ENCODE measurements at places on chromosomes 7 and 10.

GRCh38 chr10:106777841-106778240, 386.7 kb downstream of the SORCS1 start:
- no peak for DNase-seq

DNA sequence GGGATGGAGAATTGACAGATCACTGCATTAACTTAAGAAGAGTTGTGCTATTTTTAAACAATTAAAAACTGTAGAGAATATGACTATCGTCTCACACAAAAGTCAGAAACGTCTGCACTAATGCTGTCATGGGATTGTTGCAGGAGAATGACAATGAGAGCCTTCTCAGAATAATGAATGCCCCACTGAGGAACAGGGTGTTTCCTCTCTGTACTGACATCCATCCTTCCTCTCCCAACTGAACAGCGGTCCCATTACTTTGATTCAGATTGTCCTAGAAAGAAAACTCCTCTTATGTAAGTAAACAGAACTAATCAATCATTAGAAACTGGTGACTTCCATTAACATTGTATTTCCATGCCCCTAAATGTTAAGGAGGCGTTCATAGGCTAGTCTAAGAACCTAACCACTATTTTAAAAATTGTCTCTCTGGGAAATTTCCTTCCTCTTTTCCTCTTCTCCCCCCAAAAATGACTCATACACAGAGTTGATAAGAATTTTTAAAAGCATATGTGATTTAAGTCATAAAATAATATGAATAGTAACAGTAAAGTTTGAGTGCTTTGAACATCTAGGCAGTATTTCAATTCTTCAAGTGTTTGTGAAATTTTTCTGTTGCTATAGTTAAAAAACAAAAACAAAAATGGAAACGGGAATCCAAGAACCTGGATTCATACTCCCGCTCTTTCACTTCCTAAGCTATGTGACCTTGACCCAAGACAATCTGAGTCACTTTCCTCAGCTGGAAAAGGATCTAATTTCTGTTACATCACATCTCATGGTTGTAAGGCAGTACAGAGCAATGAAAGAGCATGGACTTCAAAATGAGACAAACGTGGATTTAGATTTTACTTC, 12.7 kb upstream of the MACC1 start:
- DNase-seq: no peak

DNA sequence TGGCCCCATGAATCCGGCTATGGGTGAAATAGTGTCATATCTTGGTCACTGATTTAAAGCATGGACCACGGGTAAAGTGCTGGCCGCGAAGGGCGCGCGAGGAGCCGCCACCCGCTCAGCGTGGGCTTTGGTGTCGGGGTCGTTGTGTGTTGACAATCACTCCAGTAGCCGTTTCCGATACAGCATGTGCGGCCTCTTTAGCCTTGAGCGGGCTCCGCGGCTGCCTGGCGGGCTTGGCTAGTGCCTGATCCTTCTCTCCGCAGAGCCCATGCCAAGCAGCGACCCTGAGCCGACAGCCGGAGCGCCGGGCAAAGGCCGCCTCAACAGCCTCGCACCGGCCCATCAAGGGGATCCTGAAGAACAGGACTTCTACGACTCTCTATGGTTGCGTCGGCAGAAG, 105.9 kb downstream of the SLC37A3 start:
- DNase-seq: no peak

- no peak for DNase-seq
Measured at GRCh38 chr10:49143249-49143648, 9.4 kb upstream of the FAM170B start.

GRCh38 chr10:5622186-5622960, 44.0 kb downstream of the ASB13 start:
- no peak for DNase-seq

- DNase-seq: no peak
Measured at GRCh38 chr7:142158736-142159496, 47.4 kb downstream of the MGAM2 start.

- no peak for DNase-seq
Measured at GRCh38 chr7:155995183-155995612, 182.9 kb upstream of the SHH start.

DNA sequence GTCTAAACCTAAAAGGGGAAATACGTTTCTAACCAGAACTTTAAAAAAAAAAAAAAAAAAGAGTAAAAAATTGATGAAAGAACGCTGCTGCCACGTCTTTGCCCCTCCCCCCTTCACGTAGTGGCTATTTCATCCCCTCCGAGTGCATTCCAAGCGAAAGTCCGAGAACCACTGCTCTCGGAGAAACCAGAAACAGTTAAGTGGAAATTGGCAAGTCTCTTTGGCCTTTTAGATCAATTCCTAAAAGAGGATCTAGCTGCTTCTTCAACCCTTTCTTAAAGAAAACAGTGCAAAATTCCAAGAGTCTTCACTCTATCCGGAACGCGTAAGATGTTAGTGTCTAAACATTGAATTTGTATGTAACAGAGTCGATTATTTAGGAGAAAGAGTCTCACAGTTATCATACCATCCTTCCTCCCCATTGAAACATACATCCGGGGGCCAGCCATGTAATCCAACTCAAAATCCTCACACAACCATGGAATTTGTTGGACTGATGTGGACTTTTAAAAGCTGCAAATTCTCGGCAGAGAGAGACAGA, 1.1 kb downstream of the P4HA1 start:
- DNase-seq: peak; percentile 22

DNA sequence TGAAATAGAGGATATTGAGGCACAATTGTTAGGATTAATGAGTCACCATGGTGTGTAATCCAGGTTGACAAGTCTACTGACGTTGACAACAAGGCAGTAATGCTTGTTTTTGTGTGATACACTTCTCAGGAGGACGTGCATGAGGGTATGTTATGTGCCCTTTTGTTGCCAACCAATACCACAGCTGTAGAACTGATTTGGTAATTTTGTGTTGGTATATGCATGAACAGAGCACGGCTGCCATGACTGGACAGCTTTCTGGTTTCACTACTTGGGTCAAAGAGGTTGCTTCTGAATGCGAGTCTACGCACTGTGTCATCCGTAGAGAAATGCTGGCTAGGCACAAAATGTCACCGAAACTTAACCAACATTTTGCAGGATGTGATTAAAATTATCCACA, 32.9 kb downstream of the PHTF2 start:
- DNase-seq: no peak

DNA sequence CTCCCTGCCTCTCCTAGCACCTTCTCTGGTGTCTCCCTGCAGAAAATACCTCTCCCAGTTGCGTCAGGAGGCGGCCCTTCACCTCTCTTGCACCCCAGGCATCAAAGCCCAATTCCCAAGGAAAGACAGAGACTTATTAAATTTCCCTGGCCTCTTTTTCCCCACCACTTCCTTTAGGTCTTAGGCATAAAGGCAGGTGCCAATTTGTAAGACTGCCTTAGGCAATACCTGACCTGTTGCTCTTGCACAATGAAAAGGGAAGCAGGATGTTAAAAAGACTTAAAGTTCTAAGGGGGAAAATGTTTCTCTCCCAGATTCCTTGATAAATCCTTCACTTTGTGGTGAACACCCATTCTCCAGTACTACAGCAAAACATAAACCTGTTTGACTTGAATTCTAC, 186.7 kb downstream of the SLC25A13 start:
- DNase-seq: no peak

DNA sequence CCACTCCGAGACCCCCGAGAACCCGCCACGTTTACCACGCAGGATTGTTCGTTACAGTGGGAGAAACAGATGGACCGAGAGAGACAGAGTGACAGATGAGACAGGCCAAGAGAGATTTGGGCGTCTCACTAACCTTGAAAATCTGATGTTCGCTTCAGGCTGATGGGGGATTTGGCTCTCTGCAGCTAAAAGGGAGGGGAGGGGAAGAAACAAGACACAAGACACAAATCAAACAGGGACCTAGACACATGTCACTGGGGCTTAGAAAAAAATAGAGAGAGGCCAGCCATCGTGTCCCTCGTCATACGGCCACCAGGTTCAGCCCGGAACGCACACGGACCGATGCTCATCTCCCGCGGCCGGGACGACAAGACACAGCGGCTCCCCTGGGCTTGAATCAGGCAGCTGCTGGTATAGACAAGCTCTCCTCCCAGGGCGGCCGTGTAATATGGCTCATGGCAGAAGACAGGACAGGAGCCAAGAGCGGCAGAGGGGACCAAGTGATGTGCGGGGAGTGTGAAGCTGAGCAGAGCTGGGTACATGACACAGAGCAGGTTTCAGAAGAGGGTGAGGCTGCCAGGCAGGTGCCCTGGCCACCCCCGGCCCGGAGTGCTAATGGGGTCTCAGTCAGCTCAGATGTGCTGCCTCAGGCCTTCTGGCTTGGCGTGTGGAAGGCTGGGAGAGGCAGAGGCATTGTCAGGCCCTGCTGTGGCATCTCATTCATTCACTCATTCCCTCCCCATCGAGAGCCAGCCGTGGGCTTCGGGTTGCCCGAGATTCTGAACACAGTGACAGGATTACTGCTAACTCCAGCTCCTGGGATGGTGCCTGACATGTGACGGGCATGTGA, 88.5 kb upstream of the GNA12 start:
- no peak for DNase-seq

DNA sequence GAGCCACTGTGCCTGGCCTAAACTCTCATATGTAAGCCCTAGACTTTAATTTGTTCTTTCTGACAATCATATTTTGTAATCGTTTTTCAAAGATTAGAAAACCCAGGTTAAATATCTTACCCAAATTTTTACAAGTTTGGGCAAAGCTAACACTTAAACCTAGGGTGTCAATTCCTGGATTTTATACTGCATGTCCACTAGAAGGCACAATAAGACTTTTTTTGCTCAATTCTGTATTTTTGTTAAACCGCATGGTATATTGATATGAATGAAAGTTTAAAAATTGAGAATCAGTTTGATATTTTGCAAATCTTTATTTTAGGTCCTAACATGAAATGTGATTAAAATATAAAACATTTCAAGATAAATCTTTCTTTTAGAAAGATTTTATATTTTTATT, 29.3 kb downstream of the DYNC2I1 start:
- no peak for DNase-seq

GRCh38 chr7:37417107-37417474, 31.6 kb downstream of the ELMO1 start:
- DNase-seq: no peak

- DNase-seq: peak; percentile 45
Measured at GRCh38 chr10:6239213-6239991, 36.7 kb downstream of the PFKFB3 start.

- no peak for DNase-seq
Measured at GRCh38 chr7:39324139-39324760, 242.0 kb upstream of the YAE1 start.

- no peak for DNase-seq
Measured at GRCh38 chr7:139884441-139884840, 55.4 kb downstream of the TBXAS1 start.

- DNase-seq: no peak
Measured at GRCh38 chr7:1956141-1956540, 276.6 kb downstream of the MAD1L1 start.

DNA sequence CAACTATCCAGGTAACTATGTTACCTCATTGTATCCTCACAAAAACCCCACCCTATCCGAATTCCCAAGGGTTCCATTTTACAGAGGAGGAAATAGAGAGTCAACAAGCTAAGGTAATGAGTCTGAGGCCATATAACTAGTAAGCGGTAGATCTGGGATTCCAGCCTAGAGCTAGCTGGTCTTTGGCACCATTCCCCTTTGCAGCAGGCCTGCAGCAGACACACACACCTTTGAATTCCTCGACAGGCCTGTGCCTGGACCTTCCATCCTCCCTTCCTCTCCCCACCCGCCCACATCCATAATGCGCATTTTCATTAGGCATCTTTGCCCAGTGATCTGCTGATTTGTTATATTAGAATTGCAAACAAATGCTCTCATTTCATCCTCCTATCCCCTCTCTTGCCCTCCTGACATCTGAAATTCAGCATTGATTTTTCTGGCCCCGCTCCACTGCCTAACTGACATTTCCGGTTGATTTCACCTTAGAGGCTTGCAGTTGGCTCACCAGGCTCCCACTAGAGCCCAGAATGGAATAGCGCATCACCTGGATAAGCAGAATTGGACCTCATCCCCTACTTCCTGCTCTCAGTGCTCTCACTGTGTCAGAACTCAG, 129.5 kb downstream of the PLXNA4 start:
- DNase-seq: no peak

DNA sequence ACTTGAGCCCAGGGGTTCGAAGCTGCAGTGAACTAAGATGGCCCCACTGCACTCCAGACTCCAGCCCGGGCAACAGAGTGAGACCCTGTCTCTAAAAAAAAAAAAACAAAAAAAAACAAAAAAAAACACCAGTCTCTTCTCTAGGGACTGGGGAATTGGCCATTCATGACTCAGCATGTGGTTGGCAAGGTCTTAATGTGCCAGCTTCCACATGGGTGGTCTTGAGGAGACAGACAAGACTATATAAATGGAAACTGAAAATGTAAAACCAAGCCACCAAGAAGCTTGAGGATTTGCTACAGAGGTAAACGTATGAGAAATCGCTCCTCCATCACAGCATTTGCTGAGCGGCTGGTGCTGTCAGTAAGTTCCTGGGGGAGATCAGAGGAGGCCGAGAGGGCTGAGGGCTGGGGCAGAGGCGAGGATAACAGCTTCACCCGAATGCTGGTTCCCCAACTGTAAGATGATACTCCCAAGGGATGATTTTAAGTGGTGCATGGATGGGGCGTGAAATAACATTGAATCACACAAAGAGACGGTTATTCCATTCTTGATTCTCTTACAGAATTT, 128.7 kb downstream of the C10orf105 start:
- DNase-seq: no peak

GRCh38 chr7:8353991-8354390, 79.4 kb upstream of the NXPH1 start:
- no peak for DNase-seq

GRCh38 chr10:113273181-113274163, 279.4 kb upstream of the HABP2 start:
- no peak for DNase-seq

DNA sequence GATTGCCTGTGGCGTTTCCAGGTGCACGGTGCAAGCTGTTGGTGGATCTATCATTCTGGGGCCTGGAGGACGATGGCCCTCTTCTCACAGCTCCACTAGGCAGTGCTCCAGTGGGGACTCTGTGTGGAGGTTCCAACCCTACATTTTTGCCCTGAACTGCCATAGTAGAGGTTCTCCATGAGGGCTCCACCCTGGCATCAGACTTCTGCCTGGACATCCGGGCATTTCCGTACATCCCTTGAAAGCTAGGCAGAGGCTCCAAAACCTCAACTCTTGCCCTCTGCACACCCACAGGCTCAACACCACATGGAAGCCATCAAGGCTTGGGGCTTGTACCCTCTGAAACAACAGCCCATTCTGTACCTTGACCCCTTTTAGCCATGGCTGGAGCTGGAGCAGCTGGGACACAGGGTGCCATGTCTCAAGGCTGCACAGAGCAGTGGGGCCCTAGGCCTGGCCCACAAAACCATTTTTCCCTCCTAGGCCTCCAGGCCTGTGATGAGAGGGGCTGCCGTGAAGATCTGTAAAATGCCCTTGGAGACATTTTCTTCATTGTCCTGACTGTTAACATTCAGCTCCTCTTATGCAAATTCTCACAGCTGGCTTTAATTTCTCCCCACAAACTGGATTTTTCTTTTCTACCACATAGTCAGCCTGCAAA, 10.0 kb upstream of the FGL2 start:
- DNase-seq: no peak

DNA sequence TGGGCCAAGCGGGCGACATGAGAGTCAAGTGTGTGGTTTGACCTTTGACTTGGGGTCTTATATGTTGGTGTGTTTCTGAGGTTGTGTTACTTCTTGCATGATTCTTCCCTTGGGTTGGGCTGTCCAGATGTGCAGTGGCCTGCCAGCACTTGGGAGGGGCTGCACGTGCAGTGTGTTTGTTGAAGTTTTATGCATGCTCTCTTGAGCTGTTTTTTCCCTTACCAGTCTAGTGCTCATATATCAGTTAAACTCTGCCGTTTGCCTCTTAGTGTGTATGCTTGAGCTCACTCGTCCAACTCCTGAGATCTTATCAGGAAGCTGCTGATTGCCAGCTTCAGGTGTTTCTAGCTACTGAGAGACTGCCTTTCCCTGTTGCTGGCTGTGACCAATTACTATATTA, 23.1 kb downstream of the SP4 start:
- DNase-seq: no peak
